ENCODE measurements at places on chromosomes 4 and X.

- no peak for DNase-seq
Observed at GRCh38 chrX:71298119-71298518, 3.4 kb upstream of the ITGB1BP2 start.

GRCh38 chr4:42248972-42249371 is 96.5 kb upstream of the BEND4 start:
- no peak for DNase-seq

DNA sequence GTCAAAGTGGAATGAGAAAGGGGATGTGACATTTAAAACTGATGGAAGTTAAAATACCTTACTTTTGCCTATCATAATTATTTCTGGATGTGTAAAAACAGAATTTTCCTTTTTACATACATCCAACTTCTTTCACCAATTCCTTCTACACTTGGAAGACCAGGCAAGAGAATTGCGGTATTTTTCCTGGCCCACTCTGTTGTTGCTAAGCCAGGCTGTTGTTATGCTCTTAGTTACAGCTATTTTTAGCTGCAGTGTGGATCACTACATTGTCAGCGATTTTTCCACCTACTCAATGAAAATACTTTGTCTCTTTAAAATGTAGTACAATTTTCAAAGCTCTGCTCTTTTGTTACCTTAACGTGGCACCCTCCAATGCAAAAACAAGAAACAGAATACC is 43.4 kb downstream of the NKX6-1 start:
- DNase-seq = no peak

GRCh38 chr4:22389240-22389870 is 126.5 kb downstream of the ADGRA3 start:
- no peak for DNase-seq

DNA sequence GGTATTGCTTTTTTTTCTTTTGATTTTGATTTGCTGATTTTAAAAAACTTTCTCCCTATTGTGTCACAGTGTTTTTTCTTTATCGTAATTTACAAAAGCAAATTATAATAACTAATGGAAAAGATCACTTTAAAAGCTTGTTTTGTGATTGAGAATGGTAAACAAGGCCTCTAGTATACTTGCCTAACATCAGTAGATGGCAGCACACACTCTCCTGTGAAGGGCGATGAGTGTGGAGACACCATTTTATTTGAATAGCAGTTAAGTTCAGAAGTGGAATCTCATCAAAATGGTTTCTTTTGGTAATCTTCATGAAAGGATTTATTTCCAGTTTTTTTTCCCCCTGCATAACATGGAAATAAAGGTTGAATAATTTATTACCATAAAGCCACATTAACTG is 72.3 kb downstream of the PAK3 start:
- no peak for DNase-seq

DNA sequence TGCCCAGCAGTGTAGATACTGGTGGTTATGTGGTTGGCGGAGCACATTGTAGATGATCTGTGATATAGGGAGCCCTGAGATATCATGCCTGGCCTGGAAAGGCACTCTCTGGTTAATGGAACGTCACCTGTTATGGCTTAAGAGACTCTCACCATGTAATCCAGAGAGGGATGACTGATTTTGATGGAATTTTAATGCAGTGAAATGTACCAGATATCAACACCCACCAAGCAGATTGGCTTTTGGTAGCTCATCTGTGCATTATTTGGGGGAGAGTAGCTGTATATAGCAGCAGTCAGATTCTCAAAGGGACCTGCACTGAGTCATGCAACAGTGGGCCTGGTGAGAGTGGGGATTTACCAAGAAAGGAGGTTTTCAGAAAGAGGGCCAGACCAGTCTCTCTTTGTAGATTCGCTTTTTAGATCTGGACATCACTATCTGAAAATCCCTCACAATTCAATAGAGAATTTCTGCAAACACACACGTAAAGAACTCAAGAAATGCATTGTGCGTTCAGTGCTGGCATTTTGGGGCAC is 17.3 kb downstream of the TSC22D3 start:
- DNase-seq = no peak

GRCh38 chr4:181194096-181194495 is 1049.1 kb upstream of the TENM3 start:
- no peak for DNase-seq

- DNase-seq = no peak
Observed at GRCh38 chrX:12974305-12974795, 560 bp upstream of the TMSB4X start.

DNA sequence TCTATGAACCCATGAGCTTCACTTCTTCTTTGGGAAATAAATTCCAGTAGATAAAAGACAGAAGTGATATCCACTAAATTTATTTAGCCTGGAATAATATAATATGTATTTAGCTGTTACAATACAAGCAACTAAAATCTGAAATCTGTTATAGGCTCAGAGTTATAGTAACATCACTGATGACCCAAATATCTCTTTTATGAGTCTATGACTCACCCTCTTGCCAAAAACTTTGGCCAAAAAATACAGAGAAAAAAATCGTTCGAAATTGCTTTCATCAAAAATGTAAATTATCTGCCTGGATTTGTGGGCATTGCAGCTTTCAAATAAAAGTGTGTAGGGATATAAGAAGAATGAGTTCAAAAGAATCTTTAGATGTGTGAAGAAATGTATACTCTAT is 89.4 kb upstream of the DKK2 start:
- DNase-seq = no peak

DNA sequence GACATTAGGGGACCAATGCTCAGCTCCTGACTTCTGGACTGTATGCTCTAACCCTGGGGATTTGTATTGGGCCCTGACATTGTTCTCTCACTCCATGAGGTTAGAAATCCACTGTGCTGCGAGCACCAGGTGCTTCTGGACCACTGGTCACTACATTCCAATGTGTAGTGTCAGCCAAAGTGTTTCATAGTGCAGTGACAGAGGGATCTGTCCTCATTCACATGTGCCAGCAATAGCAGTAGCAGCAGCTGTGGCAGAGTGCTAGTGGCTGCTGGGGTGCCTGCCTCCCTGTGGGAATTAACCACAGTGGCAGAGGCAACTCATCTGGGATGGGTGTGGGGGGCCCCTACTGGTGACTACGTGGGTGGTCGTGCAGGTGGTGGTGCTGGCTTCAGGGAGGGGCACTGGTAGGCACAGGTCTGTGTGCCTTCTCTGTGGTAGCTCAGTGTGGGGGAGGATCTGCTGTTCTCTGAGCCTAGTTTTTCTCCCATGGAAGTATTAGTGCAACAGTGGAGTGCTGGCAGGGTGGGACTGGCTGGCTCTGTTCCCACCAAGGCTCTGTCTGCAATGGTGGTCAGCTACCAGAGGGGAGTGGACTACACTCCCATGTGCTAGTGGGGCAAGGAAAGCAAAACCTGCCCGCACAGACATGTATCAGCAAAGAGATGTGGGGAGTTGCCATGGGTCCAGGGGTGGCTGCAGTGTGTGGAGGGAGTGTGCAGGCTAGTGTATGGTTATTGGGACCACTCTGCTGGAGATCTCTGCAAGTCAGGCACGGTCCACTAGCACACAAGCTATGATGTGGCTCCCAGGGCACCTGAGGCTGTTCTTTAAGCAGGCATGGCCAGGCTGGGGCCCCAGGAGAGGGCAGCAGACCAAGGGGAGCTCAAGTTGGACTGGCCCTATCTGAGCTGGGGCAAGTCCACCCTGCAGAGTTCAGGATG is 78.5 kb downstream of the SCLT1 start:
- no peak for DNase-seq

- DNase-seq = no peak
Observed at GRCh38 chr4:11152684-11153083, 276.0 kb downstream of the HS3ST1 start.

DNA sequence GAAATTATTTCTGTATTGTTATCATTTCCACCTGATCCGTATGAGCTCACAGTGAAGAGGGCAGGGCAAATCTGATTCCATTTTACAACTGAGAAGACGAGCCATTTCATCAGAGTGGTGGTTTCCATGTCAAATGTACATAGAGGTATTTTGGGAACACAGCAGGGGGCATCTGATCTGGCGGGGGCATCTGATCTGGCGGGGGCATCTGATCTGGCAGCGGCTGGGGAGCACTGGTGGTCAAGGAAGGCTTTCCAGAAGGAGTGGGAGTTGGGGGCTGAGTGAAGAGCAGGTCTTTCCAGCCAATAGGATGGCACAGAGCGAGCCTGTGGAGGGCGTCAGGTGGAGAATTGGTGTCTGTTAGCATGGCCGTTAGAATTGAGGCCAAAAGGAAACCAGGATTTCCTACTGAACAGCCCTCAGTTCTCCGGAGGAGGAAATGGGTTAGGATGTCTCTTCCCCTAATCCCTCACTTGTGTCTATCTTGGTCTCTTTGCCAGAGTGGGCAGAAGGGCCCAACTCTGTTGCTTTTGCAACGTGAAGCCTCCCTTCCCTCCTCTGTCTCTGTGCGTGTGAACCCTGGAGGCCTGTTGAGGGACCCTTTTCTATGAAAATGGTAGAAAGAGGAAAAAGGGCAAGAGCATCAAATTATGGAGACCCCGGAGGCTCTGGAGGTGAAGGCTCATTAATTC is 41.3 kb downstream of the RHOH start:
- DNase-seq = no peak

Data from breast epithelium (tissue), 4 donors.